Spinal cord (tissue), 10 donors: ENCODE measurements at places on chromosomes 1 and 21. TPM values are rescaled to one million over a fixed set of nuclear protein-coding genes. Genes with fewer than 3 reads are reported as not detected.

Gene UBASH3A
- total RNA-seq: not detected

Gene SPATA17
- 3.8 TPM for total RNA-seq

Gene OR2AK2
- total RNA-seq: 0.44 TPM

Gene TEKT2
- 2.2 TPM for total RNA-seq

Gene MSH4
- 0.79 TPM for total RNA-seq

DNA sequence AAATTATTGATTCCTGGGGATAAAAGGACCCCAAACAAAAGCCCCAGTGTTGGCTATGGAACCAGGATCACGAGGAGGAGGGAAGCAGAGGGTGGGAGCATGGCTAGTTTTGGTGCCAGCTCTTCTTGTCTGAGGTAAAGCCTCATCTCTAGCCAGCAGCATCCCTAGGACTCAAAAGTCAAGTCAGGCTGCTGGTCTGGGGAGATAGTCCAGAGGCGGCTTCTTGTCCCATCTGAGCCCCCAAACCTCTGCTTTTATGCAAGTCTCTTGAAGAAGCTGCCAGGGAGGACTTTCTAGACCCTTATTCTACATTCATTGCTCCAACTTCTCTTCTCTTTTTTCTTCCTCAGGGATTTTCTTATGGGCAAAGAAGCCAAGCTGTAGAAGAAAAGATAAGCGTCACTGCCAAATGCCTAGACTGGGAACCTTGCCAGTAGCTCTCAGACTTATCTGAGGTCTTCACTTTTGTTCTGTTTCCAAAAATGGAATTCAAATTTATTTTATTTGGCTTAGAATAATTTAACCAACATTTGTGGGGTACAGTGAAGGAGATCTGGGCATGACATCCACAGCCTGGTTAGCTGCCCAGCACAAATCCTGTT lies 6.9 kb upstream of the ANKRD35 start:
- peak; percentile 51 for DNase-seq

DNA sequence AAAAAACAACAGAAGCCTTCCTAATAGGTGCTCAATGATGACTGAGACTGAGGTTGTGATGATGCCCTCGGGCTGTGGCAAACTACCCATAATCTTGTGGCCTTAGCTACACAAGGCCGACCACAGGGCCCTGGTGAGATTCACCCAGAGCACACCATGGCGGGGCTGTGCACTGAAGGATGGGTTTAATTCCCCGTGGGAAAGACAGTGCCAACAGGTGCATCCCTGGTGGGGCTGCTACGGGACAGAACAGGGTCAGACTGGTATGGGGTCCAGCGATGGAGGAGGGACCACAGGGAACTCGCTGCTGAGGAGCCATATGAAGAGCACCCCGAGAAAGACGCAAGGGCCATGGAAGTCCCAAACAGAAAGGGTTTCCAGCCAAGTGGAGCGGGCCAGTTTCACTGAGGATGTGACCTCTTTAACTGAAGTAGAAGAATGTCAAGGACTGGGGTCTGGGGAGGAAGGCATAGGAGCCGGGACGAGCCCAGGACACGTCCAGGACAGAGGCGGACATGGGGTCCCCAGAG lies 21.3 kb downstream of the PRDM15 start:
- no peak for DNase-seq

- no peak for DNase-seq
These were observed 176.3 kb downstream of the SDCCAG8 start for GRCh38 chr1:243432136-243432535.

GRCh38 chr1:14083277-14083676 lies 383.3 kb downstream of the PRDM2 start:
- DNase-seq: no peak

GRCh38 chr1:88655140-88655539 lies 28.9 kb upstream of the PKN2 start:
- no peak for DNase-seq

Gene NCMAP
- 10.7 TPM for total RNA-seq
